Cardiac muscle cell (in vitro differentiated cells and primary cell): ENCODE measurements at places on chromosomes 11 and 22.

- no peak for DNase-seq
Observed at GRCh38 chr22:37310815-37311595, 28.7 kb downstream of the CYTH4 start.

GRCh38 chr11:29448246-29448877 is 568.5 kb downstream of the KCNA4 start:
- DNase-seq, result peak; percentile 70

- DNase-seq, result no peak
Observed at GRCh38 chr11:134795017-134795416, 383.0 kb upstream of the B3GAT1 start.

- peak; percentile 37 for DNase-seq
Observed at GRCh38 chr11:34600339-34601084, 20.4 kb upstream of the EHF start.

- no peak for DNase-seq
Observed at GRCh38 chr11:122744357-122744756, 88.8 kb downstream of the UBASH3B start.

- DNase-seq, result no peak
Observed at GRCh38 chr11:10087186-10087922, 206.7 kb downstream of the SBF2 start.

GRCh38 chr11:47551086-47551485 is 1.8 kb downstream of the CELF1 start:
- peak; percentile 35 for DNase-seq

DNA sequence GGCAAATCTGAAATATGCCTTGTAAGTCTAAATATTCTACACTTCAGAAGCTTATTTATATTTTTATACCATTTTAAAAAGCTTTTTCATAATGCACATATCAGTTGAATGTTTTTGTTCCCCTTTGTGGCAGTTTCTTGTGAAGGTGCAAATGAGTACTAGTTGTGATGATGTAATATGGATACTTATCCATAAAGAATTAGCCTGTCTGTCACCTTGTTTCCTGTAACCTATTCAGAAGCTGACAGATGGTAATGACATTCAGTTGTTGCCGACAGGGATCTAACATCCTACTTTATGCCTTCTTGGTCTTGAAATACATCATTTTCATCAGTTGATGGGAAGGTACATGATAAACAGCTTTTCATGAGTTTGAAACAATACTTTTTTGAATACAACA is 2.9 kb downstream of the QSER1 start:
- no peak for DNase-seq

- peak; percentile 61 for DNase-seq
Observed at GRCh38 chr11:102476069-102476468, 23.5 kb upstream of the TMEM123 start.

DNA sequence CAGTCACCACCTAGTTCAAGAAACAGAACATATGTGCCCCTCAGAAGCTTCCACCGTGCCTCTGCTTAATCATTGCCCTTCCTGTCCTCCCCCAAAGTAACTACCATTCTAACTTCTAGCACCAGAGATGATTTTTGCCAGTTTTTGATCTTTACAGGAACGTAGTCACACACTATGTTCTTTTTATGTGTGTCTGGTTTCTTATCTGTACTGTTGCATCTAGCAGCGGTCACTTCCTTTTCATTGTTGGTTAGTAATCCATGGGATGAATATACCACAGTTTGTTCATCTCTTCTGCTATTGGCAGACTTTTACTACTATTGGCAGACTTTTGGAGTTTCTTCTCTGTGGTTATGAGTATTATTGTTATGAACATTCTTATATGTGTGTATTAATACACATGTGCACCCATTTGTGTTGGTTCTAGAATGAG is 34.6 kb downstream of the SPECC1L start:
- peak; percentile 57 for DNase-seq

GRCh38 chr22:24270556-24271385 is at the start of gene SPECC1L:
TSS of gene SPECC1L (plus strand) at chr22:24270831. CDS start at chr22:24302232, 31,401 bp downstream.
- DNase-seq, result peak; percentile 97

DNA sequence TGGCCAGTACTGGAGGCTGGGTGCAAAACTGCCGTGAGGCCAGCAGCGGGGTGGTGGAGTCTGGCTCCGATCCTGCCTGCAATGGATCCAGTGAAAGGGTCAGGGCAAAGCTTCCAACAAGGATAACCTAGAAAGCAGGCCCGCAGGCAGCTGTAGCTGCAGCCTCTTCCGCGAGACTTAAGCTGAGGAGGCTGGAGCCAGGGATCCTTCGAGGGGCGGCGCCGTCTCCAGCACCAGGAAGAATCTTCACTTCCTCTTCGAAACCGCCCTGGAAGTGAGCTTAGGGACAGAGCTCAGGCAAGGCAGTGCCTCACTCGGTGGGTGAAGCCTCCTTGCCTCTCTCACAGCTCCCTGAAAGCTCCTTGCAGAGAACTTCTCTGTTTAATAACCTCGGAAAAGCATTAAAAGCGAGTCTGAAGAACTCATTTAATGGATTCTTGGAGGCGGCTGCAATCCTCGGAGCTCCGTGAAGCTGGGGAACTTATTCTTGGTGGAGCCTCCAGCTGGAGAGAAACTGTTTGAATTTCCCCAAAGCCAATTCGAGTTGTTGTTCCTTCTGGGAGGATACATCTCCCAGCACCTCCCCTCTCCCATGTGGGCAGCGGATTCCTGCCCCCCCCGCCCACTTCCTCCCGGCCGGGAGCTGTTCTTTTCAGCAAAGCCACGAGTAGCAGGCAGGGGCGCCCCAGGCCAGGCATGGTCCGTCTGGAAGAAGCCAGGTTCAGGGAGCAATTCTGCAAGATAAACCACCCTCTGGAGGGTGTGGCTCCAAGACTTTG is 169.9 kb downstream of the CTTN start:
- peak; percentile 56 for DNase-seq

DNA sequence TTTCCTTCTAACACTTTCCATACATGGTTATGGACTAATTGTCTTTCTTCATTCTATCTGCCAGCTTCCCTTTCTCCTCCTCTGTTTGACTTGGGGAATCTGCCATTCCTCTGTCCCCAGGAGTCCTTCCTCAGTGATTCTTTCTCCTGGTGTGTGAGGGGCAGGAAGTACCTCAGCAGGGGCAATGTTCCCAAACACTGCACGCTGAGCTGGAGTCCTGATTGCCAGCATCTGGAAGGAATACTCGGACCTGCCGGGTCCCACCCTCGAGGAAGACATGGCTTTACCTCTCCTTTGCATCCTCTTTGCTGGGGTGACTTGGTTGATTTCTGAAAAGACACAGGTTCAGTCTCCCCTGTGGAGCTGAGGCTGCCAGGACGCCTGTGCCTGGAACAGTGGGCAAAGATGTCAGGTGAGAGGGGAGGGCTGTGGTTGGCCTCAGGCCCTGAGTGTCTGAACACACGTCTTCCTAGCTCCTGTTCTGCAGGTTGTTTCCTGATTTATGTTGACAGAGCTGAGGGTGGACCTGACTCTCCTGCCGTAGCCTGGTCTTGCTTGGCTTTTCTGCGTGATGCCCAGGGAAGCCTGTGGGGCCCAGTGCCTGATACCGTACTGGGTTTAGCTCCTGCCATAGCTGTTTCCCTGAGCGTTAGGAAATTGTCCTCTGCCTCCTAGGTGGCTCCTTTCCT is 4.3 kb downstream of the COX8A start:
- DNase-seq, result no peak

DNA sequence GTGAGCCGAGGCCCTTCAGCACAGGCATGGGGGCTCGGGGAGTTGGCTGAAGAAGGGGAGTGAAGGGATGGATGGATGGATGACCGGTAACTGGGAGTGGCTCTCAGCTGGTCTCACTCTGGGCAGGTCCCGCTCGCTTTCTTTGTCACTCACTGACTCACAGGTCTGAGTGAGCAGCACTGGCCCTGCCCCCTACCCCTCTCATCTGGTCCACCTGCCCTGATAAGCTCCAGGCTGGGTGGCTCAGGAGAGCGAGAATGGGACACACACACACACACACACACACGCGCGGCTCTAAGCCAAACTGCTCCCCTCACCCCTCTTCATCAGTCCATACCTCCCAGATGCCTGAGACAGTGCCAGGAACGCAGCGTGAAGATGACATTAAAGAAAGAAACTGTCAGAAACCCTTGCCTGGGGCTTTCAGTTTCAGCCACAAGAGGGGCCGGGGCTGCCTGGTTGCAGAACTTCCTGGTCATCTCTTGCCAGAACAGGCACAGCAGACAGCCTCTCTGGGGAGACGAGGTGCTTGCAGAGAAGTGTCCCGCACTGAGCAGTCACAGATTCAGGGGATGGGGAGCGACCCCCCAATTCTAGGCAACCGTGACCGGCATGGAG is 16.5 kb upstream of the SHISAL1 start:
- DNase-seq, result no peak

- DNase-seq, result no peak
Observed at GRCh38 chr11:8997451-8997850, 6.3 kb downstream of the NRIP3 start.

GRCh38 chr11:92533657-92534335 is 309.2 kb downstream of the FAT3 start:
- DNase-seq, result no peak

GRCh38 chr11:123202155-123203151 is 7.4 kb upstream of the CLMP start:
- DNase-seq, result peak; percentile 87

DNA sequence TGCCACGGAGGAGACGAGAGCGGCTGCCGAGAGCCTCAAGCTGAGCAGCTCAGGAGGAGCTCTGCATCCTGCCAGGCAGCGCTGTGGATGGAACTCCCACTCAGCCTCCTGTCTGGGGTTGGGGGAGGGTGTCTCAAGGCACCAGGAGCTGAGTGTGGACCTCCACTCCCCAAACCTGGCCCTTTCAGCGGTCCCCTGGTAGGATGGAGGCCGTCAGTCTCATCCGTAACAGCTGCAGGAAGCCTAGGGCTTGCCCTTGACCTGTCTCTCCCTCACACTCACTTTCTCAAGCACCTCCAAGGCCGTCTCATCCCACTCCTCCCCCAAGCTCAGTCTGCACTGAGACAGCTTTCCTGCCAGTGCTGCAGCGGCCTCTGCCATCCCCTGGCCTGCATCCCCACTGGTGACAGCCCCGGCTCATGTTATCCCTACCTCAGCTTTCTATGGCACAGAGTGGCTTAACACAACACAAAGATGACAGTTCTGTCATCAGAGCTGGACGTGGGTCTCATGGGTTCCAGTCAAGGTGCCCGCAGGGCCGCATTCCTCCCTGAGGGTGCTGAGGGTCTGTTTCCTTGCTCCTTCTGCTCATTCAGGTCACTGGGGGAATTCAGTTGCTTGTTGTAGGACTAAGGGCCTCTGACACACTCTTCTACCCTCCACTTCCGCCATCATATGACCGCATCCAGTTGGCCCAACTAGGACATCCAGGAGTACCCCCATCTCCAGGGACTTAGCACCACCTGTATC is 341.9 kb upstream of the B3GAT1 start:
- no peak for DNase-seq

GRCh38 chr11:1049431-1049891 is 12.9 kb upstream of the MUC6 start:
- no peak for DNase-seq

DNA sequence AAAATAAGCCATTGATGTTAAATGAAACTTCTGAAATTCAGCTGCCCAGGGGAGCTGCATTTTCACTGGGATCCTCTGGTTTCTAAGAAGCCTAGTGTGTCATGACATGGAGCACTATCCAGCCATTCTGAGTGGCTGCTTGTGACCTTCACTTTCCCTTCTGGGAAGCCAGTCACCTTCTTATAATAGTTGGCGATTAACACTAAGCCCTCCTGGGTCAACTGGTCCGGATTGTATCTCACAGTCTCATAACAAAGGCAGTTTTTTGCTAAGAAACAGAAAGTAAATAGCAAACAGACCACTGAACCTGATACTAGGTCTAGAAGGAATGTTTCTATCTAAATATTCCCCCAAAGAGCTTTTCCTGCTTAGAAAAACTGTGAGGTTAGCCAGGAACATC is 7.9 kb downstream of the CSRP3 start:
- no peak for DNase-seq

DNA sequence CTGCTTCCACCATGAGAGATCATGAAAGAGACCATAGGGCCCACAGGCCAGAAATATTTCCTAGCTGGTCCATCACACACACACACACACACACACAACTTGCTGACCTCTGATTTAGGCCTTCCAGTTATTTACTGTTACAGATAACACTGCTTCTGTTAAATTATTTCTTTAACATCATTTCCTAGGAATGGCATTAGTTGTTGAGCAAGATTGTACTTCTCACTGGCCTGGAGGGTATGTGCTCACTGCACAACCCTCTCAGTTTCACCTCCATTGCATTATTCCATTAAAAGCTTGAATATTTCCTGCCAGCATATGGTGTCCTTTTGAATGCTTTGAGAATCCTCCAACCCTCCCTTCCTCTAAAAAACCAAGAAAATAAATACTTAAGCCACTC is 104.4 kb downstream of the MICAL2 start:
- peak; percentile 63 for DNase-seq

DNA sequence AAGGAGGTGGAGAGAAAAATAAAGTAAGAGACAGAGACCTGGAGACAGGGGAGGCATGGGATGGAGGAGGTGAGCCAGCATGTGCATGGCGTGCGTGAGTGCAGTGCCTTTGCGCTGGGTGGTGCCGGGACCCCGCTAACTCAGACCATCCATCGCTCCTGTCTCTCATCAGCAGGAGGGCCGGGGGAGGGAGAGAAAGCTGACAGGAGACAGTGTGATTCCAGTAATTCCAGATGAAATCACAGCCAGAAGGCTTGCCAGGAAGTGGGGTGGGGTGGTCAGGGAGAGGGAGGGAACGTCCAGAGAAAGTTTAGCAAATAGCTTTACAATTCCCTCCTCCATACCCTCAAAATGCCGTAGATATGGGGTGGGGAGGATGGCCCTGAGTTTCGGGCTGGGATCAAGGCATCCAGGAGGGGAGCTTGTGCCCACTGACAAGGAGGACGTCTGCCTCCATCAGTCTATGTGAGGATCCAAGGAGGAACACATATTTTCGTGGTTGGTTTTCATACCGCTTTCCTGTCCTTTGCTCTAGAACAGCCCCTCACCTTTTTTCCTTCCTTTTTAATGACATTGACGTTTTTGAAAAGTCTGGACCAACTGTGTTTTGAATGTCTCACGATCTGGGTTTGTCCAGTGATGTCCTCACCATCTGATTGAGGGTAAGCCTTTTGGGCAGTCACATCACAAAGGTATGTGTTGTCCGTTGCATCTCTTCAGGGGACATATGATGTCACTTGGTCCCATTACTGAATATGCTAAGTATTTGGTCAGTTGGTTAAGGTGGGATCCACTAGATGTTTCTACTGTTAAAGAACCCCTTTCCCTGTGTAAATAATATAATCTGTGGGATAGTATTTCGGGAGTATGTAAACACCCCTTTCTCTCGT is 567.3 kb downstream of the MIAT start:
- DNase-seq, result peak; percentile 91

DNA sequence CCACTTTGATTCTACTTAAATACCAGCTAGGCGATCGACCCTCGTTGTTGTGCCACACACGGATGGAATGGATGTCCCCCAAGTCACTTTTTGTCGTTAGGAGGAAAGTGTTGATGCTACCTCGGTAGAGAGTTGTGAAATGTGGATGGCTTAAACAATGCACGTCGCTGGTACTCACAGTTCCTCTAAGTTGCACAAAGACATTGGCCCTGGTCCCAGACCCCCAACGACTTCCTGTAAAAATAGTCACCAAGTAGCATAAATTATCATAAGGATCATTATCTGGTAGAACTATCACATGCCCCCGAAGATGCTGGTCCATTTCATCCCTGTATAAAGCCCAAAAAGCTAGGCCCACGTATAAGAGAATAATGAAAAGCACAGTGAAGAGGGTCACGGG is 3.8 kb downstream of the PKDREJ start:
- DNase-seq, result no peak
